ENCODE measurements at places on chromosomes 12 and 14.

- DNase-seq: no peak
These were observed 10.8 kb downstream of the KRT1 start for GRCh38 chr12:52669426-52669825.

DNA sequence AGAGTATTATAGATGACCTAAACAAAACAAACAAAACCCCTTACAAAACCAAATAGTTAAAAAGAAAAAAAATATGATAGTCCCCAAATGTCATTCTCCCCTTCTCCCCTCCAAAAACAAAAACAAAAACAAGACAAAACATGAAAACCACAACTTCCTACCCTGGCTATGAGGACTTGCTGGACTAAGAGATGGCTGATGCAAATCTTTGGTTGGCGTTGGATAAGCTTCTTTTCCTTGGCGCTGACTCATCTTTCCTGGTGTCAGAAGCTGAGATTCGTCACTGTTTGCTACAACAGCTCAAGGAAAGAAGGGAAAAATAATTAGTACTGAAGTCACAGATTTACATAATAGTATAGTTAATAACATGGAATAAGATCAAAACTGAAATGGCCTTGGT, 102.5 kb upstream of the BBS10 start:
- DNase-seq: no peak

GRCh38 chr14:59123975-59124374, 64.5 kb upstream of the DAAM1 start:
- DNase-seq: no peak

GRCh38 chr14:82528016-82528415, 994.4 kb upstream of the SEL1L start:
- no peak for DNase-seq

DNA sequence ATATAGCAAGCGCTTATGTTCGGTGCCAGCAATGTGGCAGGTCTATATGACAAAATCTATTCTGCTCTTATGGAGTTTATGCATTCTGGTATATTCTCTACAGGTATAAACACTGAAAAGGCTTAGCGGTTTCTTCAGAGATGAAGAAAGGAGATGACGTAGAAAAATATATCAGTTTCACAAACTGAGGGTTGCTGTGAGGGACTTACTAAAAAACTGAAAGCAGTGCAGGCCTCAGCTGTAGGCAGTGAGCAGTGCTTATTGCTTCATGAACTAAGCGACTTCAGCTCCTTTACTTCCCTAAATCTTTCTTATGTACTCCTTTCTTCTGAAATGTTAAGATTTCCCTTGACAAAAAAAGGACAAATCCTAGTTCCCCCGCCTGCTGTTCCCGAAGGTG, 4.5 kb downstream of the DDX47 start:
- peak; percentile 50 for DNase-seq

DNA sequence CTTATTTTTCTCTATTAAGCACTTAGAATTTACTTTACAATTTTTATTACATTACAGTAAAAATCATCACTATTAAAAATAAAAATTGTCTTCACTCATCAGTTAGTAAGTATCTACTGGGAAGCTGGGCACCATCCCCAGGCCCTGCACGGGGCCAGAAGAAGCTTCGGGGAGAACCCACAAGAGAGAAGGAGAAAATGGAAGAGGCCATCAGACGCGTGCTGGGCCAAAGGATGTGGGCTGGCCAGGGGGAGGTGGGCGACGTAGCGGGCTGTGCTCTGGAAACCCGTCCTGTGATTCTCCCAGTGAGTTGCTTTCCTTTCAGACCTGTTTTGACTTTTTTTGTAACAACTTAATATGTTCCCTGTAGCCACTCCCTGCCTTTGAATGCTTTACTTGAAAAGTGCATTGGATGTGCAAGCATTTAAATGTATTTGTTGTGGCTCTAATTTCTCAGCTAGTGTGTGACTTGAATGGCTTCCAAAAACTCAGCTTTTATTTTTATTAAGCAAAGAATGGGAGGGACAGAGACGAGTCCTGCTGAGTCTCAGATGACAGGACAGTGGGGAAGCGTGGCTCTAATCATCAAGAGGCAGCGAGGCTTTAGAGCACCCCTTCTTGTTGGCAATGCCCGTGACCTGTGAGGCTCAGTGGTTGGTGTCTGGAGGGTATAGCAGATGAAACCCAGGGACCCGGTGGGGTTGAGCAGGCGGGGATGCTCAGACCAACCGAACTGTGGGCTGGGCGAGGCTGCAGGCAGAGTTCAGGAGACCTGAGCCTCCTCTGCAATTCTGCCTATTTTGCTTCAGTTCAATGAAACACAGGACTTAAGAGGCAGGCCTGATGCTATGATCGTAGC, 38.8 kb downstream of the SYNE3 start:
- no peak for DNase-seq

GRCh38 chr12:45730348-45731189, 1.1 kb downstream of the ARID2 start:
- DNase-seq: peak; percentile 38

DNA sequence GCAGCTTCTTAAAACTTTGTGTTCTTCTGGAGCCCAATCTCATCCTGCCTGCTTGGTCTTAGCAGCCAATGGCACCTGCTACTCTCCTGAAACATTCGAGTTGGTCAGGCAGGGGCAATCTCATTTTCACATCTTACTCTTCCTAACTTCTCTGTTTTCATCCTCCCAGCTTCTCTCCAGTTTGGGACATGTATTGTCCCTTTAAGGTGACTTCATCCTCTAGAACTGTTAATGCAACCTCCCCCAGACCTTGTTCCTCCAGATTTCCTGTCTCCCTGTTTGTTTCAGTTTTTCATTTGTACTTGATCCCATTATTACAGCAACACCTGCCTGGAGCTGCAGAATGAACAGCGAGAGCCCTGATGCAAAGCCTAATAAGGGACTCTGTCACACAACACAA, 31.3 kb downstream of the SERPINA11 start:
- DNase-seq: no peak

DNA sequence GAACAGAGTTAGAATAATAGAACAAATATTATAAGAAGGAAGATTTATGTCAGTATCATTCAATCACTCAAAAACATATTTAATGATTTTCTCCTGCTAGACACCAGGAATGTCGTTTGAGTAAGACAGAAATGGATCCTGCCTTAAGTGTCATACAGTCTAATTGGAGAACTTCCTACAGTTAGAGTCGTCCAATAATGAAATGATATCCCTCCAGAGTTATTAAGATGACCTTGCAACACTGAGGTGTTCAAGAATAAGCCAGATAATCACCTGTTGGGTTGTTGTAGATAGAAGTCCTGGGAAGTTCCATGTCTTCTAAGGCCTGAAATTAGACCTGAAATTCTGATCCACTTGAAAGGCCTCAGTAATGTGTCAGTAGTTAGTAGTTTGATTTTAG, 132.3 kb downstream of the SLC38A4 start:
- no peak for DNase-seq

GRCh38 chr14:89349171-89350008, 67.6 kb downstream of the FOXN3 start:
- DNase-seq: no peak

DNA sequence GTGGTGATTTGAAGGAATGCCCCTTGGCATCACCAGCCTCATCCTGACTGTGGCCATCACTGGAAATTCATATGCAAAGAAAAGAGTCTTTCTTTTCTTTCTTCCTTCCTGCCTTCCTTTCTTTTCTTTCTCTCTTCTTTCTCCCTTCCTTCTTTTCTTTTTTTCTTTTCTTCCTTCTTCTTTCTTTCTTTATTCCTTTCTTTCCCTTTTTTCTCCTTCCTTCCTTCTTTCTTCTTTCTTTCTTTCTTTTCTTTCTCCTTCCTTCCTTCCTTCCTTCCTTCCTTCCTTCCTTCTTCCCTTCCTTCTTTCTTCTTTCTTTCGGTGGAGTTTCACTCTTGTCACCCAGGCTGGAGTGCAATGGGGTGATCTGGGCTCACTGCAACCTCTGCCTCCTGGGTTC, 58.0 kb upstream of the TMEM132D start:
- no peak for DNase-seq

DNA sequence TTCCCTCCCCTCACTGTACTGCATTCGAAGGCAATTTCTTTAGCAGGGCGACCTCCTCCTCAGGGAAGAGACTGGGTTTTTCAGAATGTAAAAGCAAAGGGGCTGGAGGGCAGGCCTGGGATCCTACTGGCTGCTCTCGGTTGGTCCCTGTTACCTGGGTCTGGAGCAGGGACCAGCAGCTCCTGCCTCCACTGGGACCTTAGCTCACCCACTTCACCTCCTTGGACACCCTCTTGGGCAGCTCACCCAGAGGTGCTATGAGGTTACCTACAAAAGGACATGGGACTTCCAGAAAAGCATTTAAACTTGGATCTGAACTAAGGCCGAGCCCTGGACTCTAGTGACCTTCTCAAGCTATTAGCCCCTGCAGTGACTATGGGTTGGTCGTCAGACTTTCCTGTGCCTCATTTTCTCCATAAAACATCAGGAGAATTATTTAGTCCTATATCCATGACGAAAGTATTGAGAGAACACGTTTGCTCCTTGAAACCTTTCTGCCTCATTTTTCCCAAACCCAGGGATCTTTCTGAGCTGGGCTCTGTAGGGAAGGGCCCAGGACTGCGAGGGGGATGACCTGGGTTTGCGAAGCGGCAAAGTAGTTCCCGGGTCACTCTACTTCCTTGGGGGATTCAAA, 65.0 kb downstream of the FBXL14 start:
- no peak for DNase-seq

DNA sequence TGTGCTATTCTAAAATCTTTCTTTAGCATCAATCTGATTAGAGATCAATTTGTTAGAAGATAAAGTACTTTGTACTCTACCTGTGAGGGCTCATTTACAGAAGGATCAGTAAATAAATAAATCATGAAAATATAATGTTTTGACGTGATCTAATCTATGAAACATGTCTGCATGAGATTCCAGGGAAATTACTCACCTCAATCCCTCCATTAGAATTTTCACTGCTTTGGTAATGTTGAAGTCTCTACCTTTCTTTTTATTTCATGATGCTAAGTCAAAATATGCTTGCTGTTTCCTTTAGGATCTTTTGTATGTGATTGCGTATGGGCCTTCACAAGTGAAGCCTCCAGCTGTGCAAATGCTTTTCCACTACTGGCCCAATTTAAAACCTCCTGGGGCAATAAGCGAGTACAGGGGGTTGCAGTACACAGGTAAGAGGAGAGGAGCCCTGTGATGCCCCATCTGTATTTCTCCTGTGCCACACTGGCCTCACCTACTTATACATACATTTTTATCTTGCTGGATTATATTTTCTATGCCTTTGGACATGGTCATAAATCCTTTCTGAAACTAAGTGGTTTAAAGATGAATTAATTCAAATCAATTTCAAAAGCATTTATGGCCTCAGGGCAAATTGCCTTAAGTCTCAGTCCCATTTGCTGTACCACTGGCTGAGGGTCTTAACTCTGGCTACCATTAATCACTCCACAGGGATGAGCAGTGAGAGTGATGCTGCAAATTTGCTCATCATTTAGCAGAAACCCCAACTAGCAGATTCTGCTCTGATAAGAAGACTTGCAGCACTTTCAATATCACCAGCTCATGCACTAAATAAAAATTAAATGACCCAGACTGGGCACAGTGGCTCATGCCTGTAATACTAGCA, 66.4 kb downstream of the UNC79 start:
- no peak for DNase-seq

GRCh38 chr14:51498411-51499227, 153.1 kb upstream of the FRMD6 start:
- no peak for DNase-seq

DNA sequence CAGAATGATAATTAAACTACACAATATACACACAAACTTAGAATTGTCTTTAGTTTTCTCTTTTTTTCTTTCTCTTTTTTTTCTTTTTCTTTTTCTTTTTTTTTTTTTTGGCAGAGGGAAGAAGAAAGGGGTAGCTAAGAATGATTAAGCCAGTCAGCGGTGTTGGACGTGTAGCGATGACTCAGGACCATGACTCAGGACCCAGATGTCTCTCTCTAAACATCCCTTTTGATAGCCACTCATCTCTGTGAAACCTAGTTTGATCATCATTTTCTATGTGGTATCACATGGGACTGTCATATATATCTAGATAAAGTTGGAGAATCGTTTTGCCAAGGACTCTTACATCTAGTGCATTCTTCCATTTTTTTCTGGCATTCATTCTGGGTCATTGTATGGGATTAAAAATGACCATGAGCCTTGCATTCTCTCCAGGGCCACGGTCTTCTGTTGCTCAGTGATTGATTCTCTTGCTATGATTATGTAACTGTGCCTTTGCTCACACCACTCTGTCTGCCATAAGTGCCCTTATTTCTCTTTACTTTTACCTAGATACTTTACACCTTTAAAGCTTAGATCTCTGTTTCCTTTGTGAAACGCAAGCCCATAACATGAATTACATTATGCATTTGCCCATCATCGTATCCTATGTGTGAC, 26.6 kb upstream of the NRXN3 start:
- DNase-seq: no peak

GRCh38 chr14:58200480-58200841, 512 bp downstream of the ACTR10 start:
- no peak for DNase-seq

DNA sequence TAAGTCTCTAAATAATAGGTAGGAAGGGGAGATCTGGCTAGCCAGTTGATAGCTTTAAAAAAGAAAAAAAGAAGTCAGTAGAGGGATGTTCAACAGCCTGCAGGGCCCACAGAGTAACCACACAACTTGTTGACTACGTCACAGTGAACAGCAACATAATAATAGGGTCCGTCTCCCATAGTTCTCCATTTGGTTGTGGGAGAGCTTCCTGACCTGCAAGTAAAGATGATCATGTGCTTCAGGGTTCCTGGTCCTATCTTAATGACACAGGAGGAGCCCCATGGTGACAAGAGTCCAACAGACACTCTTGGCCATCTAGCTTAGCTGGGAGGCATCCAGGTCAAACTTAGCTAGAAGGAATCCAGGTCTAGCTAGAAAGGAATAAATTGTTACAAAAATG, 36.2 kb downstream of the FGD6 start:
- no peak for DNase-seq

GRCh38 chr12:42541965-42542364, 47.6 kb downstream of the PRICKLE1 start:
- no peak for DNase-seq

- DNase-seq: no peak
These were observed 107.1 kb downstream of the TMTC1 start for GRCh38 chr12:29676676-29677075.

DNA sequence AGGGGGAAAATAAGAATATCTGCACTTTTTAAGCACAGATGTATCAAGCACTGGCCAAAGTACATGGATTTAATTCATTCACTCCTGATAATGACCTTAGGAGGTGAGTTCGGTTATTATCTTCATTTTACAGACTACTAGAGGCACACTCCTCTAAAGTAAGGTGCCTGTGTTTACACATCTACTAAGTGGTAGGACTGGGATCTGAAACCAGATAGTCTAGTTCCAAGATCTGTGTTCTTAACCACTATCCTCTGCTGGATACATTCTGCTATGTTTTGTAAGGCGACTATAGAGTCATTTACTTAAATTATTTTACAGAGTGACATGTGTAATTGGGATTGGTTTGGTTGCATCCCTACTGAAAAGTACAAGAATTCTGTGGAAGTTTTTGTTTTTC, 175.3 kb downstream of the ESR2 start:
- DNase-seq: no peak

GRCh38 chr12:10142976-10143589, 13.1 kb upstream of the CLEC7A start:
- no peak for DNase-seq

- DNase-seq: no peak
These were observed 138.9 kb upstream of the PARP11 start for GRCh38 chr12:4012073-4012472.
